AG04450 (cell line): ENCODE measurements at places on chromosomes 3 and 15.

- DNase-seq, result no peak
Measured at GRCh38 chr15:25989327-25989726, 126.2 kb upstream of the ATP10A start.

- no peak for DNase-seq
Measured at GRCh38 chr3:67127254-67127653, 129.1 kb downstream of the KBTBD8 start.

DNA sequence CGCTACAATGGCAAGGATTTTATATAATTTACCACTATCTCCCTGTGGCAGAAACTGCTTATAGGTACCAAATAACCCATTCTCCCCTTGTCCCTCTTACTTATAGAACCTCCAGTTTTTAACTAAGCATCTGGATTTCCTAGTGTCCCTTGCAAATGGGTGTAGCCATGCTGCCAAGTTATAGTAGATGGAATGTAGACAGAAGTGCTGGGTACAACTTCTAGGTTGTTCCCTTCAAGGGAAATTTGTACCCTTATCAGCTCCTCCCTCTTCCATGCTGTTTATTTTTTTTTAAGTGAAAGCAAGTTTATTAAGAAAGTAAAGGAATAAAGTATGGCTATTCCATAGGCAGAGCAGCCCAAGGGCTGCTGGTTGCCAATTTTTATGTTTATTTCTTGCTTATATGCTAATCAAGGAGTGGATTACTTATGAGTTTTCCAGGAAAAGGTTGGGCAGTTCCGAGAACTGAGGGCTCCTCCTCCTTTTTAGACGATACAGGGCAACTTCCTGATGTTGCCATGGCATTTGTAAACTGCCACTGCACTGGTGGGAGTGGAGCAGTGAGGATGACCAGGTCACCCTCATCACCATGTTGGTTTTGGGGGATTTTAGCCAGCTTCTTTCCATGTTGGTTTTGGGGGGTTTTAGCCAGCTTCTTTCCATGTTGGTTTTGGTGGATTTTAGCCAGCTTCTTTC is 40.1 kb upstream of the TM4SF19 start:
- DNase-seq, result no peak

GRCh38 chr3:11622586-11623550 is 20.8 kb downstream of the VGLL4 start:
- DNase-seq, result no peak

GRCh38 chr3:38957296-38957695 is 94.4 kb downstream of the SCN11A start:
- no peak for DNase-seq

GRCh38 chr3:99410789-99411311 is 227.5 kb upstream of the COL8A1 start:
- DNase-seq, result no peak

DNA sequence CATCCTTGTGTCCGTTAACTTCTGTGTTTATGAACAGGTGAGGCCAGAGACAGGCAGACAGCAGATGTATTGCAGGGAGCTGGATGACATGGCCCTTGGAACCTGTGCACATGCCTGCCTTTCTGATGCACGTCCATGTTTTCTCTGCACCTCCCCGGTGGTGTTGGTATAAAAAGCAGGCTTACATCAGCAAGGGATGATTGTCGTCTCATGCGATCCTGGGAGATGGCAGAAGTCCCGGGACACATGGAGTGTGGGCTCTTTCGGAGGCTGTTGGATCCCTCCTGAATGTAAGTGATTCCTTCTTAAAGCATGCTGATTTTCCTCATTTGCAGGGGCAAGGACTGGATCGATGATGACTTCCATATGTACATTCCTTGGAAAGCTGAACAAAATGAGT is 134.8 kb downstream of the SNRPN start:
- no peak for DNase-seq

DNA sequence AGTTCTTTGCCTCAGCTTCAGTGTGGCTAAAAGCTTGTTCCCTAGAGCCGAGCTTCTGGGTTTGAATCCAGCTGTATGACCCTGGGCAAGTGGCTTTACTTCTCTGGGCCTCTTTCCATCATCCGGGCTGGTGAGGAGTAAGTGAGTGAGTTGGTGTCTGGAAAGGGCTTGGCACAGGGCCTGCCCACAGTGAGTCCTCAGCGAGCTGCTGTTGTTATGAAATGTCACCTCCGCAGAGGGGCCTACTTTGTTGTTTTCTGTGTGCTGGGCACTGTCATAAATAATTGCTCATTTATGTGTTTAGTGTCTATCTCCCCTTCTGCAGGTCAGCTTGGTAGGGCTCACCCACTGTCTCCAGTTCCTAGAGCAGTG is 31.7 kb downstream of the SLC6A6 start:
- no peak for DNase-seq

DNA sequence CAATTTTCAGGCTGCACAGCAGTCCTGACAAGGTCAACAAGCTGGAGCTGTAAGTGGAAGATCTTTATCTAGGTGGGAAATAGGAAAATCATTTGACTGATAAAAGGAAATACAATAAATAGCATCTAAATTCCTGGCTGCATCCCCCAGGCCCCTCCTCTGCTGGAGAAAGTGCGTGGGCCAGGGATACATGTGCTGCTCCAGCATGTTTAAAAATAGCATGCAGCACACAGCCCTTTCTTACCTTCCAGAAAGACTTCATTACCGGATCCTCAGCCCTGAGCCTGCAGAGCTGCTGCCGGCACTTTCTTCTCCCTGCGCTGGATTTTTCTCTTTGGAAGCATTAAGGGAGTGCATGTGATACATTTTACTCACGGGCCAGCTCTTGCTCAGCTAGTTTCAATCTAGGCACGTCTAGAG is 77.3 kb downstream of the HMG20A start:
- DNase-seq, result no peak

DNA sequence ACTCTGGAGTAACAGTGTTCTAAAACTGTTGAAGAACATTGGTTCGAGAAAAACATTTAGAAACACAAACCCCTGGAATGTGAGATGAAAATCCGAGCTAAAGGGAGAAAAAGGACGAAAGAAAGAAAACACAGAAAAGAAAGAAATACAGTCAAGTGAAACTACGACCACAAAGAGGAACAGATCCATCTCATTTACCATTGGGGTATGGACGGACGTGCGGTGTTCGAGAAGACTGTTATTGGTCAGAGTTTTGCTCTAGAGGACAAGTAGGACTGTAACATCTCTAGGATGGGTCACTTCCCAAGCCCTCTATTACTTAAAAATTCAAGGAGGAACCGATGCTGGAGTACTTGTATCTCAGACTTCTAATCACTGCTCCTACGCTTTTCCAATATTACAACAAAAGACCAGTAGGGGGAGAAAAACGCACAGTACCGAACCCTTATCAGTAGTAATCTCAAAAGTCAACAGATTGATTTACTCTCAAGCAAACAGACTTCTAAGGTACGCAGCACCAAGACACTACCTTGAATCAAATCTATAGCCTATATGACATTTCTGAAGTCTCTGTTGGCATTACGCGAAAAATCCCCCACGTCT is 1.1 kb upstream of the PIK3CA start:
- no peak for DNase-seq

DNA sequence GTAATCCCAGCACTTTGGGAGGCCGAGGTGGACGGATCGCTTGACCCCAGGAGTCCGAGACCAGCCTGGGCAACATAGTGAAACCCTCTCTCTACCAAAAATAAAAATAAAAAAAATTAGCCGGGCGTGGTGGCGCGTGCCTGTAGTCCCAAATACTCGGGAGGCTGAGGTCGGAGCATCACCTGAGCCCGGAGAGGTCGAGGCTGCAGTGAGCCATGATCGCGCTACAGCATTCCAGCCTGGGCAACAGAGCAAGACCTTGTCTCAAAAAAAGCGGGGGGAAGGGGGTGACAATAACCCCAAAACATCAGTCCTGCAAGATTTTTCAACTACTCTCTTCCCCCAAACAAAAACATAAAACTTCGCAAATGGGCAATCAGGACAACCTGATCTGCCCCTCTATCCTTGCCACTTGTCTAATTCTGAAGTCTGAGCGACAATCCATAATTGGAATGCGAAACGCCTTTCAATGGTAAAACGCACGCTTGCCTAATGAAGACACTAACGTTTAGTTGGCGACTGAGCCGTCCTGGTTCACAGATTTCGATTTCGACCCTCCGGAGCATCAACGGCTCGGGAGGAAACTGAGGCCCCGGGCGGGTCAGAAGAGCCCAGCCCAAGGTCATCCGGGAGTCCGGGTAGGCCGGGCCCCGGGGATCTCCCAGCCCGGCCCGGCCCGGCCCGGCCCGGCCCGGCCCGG is 868 bp downstream of the BTBD1 start:
- DNase-seq, result no peak

DNA sequence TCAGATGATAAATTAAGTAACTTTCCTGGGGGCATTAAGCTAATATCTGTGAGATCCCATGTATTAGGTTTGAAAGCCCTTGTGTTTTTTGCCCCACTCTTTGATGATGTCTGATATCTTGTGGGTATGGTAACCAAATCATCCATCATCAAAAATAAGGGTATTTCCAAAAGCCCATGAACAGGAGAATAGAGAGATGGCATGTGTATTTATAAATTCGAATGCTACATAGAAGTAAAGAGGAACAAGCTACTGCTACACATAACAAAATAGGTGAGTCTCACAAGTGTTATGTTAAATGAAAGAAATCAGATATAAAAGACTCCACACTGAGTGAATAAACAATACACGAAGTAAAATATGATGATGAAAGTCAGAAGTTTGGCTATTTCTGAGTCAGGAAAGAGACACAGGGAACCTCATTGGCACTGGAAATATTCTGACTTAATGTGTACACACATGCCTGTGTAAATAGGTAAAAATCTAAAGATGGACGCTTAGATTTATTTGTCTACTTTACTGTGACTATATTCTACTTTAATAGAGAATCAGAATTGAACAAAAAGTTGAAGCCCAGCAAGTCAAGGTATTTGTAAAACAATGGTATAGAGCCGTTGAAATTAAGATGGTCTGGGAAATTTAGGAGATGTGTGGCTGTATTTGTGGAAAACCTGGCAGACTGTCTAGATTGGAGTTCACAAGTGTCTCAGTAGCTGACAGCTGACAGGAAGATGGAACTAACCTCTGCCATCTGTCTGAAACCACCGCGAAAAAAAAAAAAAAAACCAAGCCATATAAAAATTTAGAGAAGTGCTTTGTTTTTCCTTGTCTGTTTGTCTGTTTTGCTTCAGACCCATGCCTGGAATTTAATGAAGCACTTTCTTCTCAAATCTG is 111.0 kb upstream of the TGFBR2 start:
- no peak for DNase-seq

GRCh38 chr15:32222716-32223115 is 180.4 kb downstream of the GOLGA8K start:
- DNase-seq, result no peak
